Activated effector memory CD4-positive, alpha-beta T cell treated with Interleukin-2 at 50 U/mL for 16 hours (primary cell): ENCODE measurements at places on chromosomes 2 and 18.

GRCh38 chr2:207188626-207189419 is 23.1 kb upstream of the KLF7 start:
- DNase-seq, result no peak

- no peak for DNase-seq
Observed at GRCh38 chr2:177724398-177725287, 332.1 kb downstream of the AGPS start.

- no peak for DNase-seq
Observed at GRCh38 chr2:95719473-95720060, 127.8 kb downstream of the TRIM43 start.

- no peak for DNase-seq
Observed at GRCh38 chr2:1091895-1092585, 141.4 kb downstream of the SNTG2 start.

DNA sequence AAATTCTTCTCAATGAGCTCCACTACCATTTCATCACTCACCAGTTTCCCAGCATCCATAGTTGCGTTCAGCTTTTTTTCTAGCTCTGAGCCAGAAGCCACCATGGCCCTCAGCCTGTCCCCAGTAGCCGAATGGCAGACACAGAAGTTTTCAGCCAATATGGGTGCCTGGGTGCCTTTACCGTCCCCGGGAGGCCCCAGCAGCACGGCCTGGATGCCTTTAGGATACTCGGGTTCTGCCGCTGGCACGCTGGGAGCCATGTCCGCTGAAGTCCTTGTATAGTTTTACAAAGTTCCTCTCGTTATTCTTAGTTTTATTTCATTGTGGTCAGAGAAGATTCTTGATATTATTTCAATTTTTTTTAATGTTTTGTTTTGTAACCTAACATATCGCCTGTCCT is 187.2 kb downstream of the MEMO1 start:
- DNase-seq, result no peak

DNA sequence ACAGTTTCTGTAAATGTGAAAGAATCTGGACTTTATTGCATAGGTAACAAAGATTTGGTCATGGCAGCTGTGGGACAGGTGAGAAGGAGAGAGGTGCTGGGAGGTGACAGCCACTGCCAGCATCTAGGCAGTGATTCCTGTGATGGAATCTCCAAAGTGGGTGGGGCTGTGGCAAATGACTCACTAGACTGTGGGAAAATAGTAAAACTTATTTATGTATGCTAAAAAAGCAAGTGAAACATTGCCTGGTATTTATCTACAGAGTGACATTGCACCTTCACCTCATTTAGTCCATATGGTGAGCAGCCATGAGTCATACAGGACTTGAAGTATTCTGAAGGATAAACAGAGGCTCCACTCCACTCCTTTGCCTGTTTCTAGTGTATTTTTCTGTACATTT is 145.3 kb upstream of the MEX3C start:
- DNase-seq, result no peak

- no peak for DNase-seq
Observed at GRCh38 chr2:212114489-212114888, 424.1 kb downstream of the ERBB4 start.

DNA sequence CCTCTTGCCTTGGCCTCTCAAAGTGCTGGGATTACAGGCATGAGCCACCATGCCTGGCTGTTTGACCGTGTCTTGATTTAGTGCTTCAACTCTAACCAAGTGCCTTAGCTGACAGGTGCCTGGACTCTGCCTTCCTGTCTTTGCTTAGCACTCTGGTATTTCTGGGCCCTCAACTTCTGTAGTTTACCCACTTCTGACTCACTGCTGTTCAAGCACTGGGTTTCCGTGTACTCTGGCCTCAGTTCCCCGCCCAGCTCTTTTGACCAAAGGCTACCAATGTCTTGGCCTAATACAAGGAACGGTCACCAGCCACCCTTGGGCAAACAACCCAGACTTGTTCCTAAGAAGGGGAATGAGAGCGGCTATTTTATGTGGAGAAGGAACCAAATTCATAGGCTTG is 35.7 kb upstream of the CABLES1 start:
- no peak for DNase-seq

- DNase-seq, result no peak
Observed at GRCh38 chr2:217794133-217794986, 208.4 kb downstream of the TNS1 start.

- no peak for DNase-seq
Observed at GRCh38 chr2:117341690-117342089, 472.8 kb upstream of the DDX18 start.

- DNase-seq, result no peak
Observed at GRCh38 chr2:15890936-15891905, 49.1 kb upstream of the MYCN start.

DNA sequence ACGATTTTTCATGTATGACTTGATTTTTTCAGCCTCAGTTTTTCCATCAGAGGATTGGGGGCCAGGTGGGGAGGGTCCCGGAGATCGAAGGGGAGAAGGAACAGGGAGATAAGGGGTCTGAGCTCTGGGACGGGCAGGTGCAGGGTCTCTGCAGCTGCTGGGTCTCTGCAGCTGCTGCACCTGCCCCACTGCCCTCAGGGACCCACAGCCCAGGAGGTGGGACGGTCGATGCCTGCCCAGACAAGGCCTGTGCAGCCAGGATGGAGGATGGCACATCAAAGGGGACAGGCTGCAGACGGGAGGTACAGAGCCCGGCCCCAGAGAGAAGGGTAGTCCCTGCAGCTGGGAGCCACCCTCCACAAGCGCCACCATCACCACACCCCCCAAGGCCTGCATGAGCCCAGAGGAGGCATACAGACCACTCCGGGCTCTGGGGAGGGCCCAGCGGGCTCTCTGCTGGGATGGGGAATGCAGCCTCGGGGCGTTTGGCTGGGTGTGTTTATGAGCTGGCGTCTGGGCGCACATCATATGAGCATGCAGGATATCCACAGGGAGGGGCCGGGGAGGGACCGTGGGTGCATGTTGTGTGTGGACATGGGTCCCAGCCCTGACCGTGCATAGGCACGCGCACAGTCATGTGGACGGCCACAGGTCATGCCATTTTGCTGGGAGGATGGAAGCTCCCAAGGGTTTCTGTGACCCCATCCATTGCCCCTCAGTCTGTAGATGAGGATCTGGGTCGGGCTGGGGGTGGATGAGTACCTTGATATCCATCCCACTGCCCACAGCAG is 34.9 kb upstream of the GPC1 start:
- DNase-seq, result no peak

GRCh38 chr2:155372969-155373368 is 674.5 kb downstream of the KCNJ3 start:
- DNase-seq, result no peak

DNA sequence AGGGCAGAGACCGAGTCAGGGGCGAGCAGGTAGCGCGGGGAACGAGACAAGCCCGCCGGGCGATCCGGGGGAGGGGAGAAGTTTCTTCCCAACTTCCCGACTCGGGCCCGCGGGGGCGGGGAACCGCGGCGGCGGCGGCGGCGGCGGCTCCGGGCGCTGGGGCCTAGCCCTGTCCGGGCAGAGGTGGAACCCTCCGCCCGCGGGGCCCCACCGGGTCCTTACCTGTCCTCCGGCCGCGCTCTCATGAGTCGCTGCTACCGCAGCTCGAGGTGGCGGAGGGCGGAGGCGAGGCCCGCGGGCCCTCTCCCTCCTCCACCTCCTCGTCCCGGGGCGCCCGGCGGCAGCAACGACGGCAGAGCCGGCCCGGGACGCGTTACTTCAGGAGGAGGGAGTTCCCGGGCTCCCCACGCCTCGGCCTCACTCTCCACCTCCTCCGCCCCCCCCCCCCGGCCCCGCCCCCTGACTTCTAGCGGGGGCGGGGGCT is at the start of gene YES1:
Gene YES1 (minus strand): TSS at position 351 of the 484 bp plus-strand sequence. CDS start 55,415 bp downstream, outside the sequence.
- no peak for DNase-seq

DNA sequence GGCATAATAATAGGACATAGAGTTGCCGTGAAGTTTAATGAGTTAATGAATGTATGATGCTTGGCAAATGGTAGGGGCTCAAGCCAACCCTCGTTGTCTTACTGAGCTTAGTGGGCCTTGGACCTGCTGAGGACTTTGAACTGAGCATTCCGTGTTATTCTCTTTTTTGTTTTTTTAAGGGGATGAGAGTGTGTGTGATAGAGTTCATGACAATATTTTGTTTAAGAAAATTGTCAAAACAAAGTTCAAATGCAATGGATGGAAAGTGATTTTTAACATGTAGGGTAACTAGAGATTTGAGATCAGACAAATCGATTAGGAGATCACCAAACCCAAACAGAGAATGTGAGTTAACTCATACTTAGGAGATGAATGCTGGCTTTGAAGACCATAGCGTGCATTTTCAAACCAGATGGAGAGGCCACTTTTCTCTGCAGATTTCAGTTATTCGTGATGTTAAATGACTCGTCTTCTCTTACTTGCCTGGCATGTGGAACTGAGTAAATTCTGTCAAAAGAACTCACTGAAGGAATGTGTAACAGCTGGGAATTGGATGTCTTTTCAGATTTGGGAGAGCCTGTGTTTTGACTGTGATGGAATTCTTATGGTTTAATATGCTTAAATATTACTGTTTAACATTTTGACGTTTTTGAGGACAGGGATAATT is 88.7 kb downstream of the NEDD4L start:
- no peak for DNase-seq

- no peak for DNase-seq
Observed at GRCh38 chr2:39732482-39732881, 46.6 kb downstream of the THUMPD2 start.

- no peak for DNase-seq
Observed at GRCh38 chr2:120736624-120737339, 1.1 kb downstream of the GLI2 start.

- DNase-seq, result no peak
Observed at GRCh38 chr2:48415836-48416515, 114.0 kb upstream of the STON1 start.

- DNase-seq, result no peak
Observed at GRCh38 chr2:187055463-187055862, 206.5 kb upstream of the ZSWIM2 start.

DNA sequence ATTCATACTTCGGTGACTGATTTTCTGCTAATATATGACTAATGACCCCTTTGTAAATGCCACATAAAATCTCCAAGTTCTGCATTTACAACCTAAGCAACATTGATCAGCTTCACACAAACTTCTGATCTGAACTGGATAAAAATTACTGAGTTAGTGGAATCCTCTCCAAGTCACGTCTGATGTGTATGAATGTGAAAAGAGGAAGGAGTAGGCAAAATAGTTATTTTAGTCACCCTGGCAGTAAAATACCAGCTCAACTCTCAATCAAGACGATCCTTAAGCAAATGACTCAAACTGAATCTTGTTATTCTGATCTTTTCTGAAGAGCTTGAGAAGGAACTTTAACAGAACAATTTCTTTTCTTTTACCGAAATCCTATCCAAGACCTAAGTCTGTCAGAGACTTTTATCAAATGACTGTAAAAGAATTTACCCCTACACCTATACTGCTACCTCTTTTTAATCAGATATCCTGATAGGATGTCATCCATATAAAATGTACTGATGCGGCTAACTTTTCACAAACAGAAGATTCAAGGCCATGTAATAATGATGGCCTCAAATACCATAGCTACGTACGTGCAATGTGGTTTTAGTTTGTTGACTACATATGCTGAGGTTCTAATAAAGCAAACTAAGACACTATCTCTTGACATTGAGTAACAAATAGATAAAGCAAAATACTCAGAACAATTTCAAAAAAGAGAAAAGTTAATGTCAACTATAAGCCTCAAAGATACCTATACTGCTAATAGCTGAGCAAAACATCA is 23.7 kb downstream of the CUL3 start:
- DNase-seq, result no peak

DNA sequence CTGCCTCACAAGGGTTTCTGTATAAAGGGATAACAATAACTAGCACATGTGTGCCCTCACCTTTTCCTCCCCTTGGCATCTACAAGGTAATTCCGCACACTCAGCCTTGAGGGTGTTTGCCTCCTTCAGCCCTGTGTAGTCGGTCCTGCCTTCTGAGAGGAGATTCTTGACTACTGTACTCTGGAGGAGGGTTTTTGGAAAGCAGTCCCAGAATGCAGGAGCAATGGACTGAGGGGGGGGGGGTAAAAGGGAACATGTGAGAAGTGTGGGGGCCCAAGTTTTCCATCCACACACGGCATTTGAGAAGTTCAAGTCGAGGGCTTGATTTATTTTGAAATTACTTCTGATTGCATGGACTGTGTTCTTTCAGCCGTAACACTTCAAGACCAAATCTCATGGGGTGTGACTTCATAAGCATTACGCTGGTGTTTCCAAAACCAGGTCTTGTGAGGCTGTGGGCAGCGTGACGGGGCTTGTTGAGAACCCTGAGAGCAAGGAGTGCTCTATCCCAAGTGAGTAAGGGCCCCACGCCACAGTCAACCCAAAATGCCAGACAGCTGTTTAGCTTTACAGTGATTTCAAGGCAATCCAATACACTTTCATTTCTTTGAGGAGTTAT is 198.7 kb upstream of the MEIS1 start:
- no peak for DNase-seq

- no peak for DNase-seq
Observed at GRCh38 chr2:119144806-119145205, 13.7 kb downstream of the C1QL2 start.

DNA sequence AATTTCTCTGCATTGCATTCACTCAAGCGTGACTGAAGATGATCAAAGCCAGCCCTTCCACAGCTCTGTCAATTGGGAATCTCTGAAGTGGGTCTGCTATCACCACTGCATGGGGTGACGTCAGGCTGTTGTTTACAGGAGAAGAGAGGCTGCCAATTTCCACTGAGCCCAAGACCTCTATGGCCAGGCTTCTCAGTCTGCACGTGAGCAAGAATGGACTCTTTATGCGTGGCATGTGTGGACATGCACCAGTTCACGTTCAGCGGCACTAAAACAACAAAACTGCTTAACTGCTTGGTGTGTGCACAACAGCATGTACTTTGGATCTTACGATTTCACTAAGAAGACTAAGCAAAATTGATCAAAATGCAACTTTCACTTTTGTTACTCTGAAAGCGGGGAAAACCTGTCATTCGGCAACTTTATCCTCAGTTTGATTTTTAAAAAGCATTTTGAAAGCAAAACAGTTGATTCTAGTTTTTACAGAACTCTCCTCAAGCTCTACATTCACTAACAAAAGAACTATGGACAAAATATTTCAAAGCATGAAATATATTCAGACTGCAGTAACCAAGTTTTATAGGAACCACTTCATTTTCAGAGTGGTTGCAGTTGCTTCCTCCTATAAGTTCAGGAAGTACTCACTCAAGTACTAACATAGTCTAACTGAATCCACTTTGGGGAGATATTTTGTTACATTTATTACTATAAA is 77.0 kb upstream of the SERTAD2 start:
- DNase-seq, result peak; percentile 21

DNA sequence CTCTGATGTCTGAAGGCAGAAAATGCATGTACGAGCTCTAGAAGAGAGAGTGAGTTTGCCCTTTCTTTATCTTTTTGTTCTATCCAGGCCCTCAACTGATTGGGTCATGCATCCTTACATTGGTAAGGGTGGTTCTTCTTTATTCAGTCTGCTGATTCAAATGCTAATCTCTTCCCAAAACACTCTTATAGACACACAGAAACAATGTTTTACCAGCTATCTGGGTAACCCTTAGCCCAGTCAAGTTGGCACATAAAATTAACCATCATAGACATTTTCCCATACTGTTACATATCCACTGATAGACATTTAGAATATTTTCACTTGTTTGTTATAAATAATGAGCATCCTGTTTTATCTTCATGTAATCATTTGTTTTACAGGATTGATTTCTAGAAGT is 141.2 kb downstream of the TAF4B start:
- DNase-seq, result no peak
